Left lung (tissue), 14 donors: ENCODE measurements at places on chromosomes 2 and 18.

GRCh38 chr18:65808759-65809158, 57.9 kb downstream of the CDH7 start:
- no peak for DNase-seq

- DNase-seq = no peak
These were observed 252.4 kb upstream of the SPOPL start for GRCh38 chr2:138249207-138249606.

- DNase-seq = no peak
These were observed 750 bp upstream of the RMP24 start for GRCh38 chr18:35971661-35972196.

GRCh38 chr18:48735080-48735676, 196.3 kb downstream of the CTIF start:
- no peak for DNase-seq

DNA sequence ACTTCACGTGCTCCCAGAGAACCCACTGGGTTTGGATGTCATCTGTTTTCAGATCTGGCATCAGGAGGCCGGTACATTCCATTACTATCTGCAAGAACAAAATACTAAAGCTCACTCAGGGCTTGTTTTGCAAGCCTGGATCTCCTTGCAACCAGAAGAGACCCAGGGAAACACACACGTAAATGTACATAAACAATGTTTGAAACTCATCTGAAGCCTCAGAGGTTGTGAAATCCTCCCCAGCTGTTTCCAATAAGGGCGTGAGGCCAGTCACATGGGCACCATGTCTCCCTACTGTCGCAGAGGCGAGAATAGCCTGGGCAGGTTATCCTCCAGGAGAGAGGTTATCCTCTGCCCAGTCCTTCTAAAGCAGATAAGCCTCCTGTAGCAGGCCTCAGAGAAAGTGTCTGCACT, 186.9 kb downstream of the GFPT1 start:
- no peak for DNase-seq

DNA sequence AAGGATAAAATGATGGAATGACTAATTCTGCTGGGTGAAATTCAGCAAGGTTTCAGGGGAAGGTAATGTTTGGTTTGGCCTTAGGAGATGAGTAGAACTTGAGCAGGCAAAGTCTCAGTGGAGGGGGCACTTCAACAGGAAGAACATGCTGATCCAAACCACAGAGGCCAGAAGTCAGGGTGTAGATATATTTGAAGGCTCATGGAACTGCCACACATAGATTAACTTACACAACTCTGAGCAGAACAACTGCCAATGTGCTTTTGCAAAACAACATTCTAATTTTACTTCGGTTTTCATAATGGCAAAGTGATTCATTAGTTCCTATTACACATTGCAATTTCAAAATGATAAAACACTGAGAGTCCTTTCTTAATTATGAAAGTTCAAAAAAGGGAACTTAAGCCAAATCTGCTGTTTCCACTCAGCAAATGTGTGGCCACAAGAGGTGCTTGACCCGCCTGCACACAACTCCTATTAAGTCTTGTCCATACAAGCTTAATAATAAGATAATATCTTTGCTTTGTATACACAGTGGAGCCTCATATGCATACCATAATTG, 284.8 kb downstream of the MREG start:
- no peak for DNase-seq

DNA sequence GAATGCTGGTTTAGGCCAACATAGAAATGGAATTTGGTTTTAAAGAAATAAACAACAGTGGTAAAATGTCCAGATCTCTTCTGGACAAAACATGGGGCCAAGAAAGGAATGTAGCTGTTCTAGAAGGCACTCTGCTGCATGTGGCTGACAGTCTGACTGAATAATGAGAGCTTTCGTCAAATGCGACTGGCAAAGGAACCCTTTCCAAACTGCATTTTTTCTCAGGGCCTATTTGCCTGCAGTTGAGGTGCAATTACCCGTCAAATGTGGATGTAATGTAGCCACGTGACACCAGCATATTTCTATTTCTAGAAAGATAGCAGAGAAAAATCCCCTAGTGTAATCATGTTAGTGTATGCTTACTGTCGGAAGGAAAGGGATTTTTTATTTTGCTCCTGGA, 741.2 kb downstream of the NRXN1 start:
- no peak for DNase-seq

DNA sequence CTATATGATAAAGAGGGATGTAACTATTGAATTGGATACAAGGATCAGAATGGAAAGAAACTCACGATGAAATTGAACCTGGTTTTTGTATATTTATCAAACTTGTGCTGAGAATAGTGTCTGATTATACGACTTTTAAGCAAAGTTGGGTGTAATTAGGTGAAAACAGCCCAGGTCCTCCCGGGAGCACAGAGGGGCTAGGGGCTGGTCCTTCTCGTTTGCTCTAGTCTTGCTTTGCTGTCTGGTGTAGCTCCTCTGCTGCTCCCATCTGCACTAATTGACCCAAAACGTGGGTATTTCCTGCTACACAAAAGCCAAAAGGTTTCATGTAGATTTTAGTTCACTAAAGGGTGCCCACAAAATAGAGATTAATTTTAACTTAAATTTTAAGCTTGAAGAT, 58.7 kb downstream of the HK2 start:
- DNase-seq = no peak

DNA sequence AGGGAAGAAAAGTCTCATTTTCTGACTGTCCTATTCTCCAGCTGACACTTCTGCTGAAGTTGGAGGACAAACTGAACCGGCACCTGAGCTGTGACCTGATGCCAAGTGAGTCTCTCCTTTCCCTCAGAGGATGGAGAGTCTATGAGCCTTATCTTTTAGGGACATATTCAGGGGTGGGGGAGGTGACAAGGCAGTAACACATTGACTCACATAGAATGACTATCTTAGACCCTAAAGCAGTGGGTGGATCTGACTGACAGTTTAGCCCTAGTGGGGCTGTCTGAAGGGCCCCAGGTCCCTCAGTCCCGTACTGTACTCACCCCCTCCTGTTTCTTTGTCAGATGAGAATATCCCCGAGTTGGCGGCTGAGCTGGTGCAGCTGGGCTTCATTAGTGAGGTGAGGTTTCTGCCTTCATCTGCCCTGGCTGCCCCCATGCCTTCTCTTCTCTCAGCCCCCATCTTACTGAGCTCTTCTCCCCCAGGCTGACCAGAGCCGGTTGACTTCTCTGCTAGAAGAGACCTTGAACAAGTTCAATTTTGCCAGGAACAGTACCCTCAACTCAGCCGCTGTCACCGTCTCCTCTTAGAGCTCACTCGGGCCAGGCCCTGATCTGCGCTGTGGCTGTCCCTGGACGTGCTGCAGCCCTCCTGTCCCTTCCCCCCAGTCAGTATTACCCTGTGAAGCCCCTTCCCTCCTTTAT, 805 bp upstream of the KRTCAP3 start:
- no peak for DNase-seq

DNA sequence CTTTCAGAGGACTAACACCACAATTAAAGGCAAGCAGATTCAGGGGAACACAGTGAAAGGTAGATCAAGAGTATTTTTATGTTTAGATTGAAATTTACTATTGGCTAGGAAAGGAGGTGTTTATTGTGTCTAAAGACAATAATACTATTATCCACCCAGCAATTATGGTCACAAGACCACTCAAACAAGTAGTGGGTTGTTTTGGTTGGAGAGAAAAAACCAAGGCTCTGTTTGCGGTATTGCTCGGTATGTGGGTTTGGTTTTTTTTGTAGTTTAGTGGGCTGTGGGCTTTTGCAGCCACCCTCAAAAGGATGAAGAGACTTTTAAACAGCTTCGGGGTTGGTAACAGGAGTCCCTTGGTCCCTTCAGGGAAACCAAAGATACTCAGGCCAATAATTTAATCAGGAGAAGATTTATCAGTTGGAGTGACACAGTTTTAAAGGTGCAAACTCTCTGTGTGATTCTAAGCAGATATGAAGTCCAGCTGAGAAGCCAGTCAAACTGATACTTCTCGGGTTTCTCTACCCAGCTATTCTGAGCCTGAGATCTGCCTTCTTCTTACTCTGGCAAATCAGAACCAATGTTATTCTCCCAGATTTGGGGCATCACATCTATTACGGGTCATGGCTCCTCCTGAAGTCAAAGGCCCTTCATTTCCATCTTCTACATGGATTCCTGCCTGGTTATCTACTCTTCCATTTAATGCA, 55.3 kb downstream of the DCC start:
- no peak for DNase-seq

- DNase-seq = no peak
These were observed 68.3 kb upstream of the MYT1L start for GRCh38 chr2:2399396-2399795.

GRCh38 chr18:35432565-35433001, 55.4 kb upstream of the ZNF396 start:
- no peak for DNase-seq

DNA sequence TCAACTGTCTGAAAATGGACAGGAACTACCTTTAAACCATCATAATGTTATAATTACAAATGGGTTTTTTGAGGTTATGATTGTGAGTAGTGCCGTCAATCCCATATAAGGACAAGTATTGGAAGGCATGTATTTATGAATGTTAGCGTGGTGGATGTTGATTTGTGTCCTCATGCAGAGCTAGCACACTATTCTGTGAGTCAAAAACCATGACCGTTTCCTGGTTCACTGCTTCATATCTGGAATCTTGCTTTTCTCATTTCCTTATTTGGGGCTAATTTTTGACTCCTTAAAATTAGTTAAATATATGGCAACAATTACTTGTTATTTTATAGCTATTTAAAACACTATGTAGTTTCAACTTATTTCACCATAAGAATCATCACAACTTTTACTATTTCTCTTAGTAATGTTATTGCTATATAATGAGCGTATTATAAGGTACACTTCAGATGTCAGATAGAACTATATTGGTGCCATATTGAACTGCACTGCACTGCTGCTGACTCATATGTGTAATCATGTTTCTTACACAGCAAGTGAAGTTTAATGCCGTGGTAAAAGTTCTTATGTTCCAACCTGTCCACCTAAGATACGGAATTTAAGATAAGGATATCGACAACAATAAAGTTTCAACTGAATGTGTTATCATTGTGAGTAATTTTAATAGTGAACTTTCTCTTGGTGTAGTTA, 192.8 kb downstream of the PTGR3 start:
- no peak for DNase-seq

- no peak for DNase-seq
These were observed 44.4 kb upstream of the ITPRID2 start for GRCh38 chr2:181847198-181847556.

DNA sequence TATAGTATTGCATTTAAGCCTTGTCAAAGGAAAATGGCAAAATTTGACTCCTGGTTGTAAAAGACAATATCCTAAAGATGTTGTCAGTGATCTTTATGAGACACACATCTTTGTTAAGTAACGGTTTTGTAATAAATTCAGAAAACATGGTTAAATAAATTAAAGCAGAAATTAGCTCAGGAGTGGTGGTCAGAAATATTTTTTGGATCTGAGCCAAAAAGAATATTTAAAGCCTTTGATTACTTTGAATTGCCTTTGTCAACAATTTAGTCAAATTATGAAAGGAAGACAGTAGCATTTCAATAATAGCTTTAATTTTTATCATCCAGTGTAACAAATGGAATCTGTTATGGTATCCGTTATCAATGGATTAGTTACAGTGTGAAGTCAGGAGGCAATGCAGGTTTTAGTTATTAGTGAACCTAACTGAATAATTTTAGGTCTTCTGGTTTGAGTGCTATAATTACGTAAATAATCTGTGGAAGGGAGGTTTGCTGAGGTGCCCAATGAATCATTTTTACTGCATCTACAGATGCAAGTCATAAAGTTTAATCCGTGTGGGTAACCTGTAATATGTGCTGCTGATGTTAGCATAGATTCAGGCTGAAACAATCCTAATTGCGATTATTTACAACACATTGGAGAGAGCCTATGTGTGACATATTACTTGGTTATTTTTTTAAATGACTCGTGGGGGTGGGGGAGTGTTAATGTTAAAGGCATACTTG, 42.7 kb downstream of the SMAD4 start:
- no peak for DNase-seq

GRCh38 chr2:9003366-9003615, 193 bp downstream of the MBOAT2 start:
- DNase-seq = no peak

DNA sequence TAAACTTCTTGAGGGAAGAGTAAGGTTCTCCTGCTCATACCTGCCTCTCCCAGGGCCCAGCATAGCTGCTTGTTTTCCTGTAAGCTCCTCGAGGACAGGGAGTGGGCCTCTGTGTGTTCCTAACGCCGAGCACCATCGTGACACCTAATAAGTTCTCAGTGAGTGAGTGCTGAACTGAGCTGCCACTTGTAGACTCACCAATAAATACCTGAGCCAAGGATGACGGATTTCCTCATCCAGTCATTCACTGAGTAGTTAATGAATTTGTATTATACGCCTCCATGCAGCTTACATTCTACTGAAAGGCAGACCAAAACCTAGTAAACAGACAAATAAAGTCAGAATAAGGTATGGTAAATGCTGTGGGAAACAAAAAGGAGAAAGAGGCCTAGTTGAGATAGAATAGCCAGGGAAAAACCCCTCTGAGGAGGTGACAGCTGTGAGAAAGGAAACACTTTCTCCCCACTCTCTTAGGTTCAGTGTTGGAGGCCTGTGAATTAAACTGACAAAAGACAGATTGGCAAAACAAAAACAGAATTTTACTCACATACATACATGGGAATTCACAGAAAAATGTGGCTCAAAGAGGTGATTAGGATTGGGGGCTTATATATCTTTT, 138.6 kb downstream of the B3GNT2 start:
- DNase-seq = no peak

- DNase-seq = no peak
These were observed 195.7 kb upstream of the SESTD1 start for GRCh38 chr2:179460181-179460929.

DNA sequence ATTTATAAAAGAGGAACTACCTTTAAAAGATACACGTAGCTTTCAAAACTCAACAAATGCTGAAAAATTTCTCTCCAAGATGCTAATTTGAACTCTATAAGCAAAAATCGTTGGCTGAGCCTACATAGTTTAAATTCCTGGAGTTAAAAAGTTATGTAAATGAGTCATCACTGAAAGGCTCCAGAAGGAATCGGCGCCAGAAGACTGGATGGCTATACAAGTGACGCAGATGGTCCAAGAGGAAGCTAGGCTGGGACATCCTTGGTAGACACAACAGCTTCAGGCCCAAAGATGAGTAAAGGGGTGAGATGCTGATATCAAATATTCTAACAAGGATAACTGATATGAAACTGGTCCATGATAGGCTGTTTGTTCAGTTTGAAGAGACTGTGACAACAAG, 22.8 kb upstream of the DNAH6 start:
- DNase-seq = no peak

DNA sequence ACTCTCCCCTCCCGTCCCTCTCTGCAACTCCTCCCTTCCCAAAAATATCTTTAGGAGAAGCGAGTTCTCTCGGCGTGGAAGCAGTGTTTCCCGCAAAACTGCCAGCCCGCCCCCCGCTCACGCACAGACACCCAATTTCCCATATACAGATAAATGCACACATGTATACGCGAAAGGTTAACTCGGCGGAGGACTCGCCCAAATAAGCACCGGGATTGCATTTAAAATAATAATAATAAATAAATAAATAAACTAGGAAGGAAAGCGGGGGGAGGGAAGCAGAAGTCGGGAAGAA, 70.0 kb upstream of the PSMD14 start:
- no peak for DNase-seq

GRCh38 chr2:104487366-104487765, 366.5 kb upstream of the POU3F3 start:
- no peak for DNase-seq

GRCh38 chr2:211985393-211985792, 553.2 kb downstream of the ERBB4 start:
- no peak for DNase-seq
